ENCODE measurements at places on chromosomes 16 and 17. TPM values are rescaled to one million over a fixed set of nuclear protein-coding genes. Genes with fewer than 3 reads are reported as not detected.

UTS2R gene
- not detected for total RNA-seq

CDH15 gene
- not detected for total RNA-seq

TMEM92 gene
- total RNA-seq = not detected

CCL7 gene
- not detected for total RNA-seq

CHST5 gene
- not detected for total RNA-seq

KCNJ16 gene
- total RNA-seq = not detected

SHBG gene
- not detected for total RNA-seq

ZNF597 gene
- 5.7 TPM for total RNA-seq

Data from naive thymus-derived CD8-positive, alpha-beta T cell (primary cell).